Panc1 (cell line): ENCODE measurements at places on chromosomes 5 and 9.

DNA sequence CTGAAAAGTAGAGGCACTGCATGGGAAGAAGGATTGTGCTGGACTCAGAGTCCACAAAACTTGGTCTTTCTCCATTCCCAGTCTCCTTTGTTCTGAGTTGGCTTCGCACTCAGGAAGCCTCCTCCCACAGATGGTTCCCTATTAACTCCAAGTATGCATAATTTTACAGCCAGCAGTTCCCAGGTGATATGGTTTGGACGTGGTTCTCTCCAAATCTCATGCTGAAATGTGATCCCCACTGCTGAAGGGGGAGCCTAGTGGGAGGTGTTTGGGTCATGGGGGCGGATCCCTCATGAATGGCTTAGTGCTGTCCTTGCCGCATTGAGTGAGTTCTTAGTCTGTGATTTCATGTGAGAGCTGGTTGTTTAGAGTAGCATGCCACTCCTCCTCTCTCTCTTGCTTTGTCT lies 86.6 kb downstream of the FEM1C start:
- DNase-seq = no peak

DNA sequence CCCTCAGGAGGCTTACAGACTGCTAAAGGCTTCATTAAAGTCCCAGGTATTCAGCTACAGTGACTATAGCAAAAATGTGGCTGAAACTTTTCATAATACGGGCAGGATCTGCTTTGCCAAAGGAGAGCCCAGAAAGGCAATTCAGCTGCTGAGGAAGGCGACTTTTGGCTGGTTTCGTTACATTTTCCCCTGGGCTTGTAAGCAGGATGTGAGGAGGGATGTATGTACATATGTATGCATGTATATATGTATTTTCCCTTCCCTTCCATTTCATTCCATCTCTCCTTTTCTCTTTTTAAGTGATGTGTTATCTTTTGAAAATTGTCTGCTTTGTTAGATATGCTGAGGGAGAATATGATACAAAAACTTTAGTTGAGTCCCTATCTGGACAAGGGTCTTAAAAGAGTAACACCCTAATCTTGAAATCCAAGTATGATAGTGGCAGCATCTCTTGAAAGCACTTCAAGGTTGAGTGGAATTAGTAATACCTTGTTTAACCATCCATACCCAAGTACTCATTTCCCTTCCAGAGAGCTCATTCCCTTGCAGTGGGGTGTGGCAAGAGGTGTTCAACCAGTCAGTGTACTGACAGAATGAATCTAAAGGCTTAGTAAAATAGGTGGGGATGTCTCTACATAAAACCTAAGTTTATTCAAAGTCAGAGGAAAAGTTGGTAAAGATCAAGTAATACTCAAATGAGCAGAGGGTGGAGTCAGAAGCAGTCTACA lies 28.7 kb downstream of the RAD1 start:
- DNase-seq = no peak

GRCh38 chr9:135506327-135507103 lies 6.0 kb downstream of the MRPS2 start:
- no peak for DNase-seq

DNA sequence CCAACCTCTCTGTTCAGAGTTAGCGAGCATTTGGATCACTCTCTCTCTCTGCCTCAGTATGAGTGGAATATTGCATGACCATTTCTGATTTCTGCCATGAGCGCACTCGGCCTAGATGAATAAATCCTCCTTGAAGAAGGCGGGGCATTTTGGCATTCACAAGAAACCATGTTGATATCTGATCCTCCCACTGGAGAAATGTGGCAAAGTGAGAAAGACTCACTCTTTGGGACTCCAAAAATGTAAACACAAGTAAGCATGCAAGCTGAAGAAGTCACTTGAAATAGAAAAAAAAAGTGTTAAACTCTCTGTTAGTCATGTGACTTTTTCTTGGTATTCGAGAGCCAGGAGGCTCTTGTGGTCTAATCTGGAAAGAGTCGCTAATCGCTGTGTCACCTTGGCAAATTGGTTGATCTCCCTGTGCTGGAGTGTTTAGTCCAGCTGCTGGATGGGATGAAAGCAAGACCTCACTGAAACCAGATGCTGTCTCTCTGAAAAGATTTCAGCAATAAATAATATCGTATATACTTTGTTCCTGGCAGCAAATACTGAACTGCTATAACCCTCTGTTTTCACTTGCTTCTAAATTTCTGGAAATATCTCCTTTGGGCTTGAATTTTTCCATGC lies 95.5 kb downstream of the GHR start:
- DNase-seq = no peak

DNA sequence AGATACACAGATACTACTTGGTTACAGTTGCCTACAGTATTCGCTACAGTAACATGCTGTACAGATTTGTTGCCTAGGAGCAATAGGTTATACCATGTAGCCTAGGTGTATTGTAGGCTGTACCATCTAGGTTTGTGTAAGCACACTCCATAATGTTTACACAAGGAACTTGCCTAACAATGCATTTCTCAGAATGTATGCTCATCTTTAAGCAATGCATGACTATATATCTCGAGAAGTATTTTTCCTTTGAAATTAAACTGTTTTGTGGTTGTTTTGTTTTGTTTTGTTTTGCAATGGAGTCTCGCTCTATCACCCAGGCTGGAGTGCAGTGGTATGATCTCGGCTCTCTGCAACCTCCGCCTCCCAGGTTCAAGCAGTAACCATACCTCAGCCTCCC lies 25.3 kb downstream of the LRRC70 start:
- no peak for DNase-seq
